ENCODE measurements at places on chromosomes 2 and 18. TPM values are rescaled to one million over a fixed set of nuclear protein-coding genes. Genes with fewer than 3 reads are reported as not detected.
A peak's percentile ranks its signal among the peaks of the same experiment; 100 is the strongest.

DNA sequence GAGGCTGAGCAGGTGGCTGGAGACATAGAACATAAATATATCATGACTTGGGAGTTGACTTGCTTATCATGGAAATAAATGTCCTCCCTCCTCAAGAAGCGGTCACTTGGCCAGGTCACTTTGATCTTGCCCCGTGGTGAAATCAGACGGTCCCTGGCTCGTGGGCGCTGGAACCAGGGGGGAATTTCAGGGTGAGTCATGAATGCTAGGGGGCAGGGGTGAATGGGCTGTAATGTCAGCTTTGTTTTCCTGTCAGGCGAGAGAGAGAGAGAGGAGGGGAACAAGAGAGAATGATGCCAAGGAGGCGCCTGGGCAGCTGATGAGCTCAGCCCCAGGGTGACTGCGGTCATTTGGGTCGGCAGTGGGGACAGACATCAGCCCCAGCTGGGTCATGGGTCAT is 47.7 kb downstream of the RRM2 start:
- DNase-seq: peak; percentile 43

DNA sequence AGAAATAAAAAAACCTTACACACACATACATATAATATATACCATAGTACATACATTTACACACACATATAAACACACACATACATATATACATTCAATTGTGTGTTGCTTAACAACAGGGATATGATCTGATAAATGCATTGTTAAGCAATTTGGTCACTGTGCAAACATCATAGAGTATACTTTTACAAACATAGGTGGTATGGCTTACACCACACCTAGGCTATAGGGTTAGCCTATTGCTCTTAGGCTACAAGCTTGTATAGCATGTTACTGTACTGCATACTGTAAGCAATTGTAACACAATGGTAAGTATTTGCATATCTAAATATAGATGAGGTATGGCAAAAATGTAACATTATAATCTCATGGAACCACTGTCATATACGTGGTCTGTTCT is 156.8 kb upstream of the ERBB4 start:
- DNase-seq: no peak

- no peak for DNase-seq
Measured at GRCh38 chr2:203155406-203155805, 83.4 kb upstream of the CYP20A1 start.

GRCh38 chr2:151040039-151040438 is 221.6 kb downstream of the RBM43 start:
- DNase-seq: no peak

- DNase-seq: no peak
Measured at GRCh38 chr2:85265304-85265703, 62.5 kb downstream of the TGOLN2 start.

DNA sequence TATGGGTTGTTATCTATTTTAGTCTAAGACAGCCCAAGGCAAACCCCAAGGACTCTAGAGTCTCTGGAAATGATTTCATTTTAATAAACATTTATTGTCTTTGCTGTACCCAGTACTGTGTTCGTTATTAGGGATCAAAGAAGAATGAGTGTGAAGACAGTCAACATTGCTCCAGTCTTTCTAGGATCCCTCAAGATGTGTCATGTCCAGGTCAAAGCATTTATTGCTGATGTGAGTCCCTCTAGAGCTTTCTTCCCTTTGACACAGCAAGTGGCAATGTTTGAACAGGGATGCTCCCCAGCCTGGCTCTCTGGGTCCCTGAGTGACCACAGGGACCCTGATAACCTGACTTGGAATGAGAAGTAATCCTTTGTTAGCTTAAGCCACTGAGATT is 123.1 kb upstream of the STK17B start:
- DNase-seq: no peak

DNA sequence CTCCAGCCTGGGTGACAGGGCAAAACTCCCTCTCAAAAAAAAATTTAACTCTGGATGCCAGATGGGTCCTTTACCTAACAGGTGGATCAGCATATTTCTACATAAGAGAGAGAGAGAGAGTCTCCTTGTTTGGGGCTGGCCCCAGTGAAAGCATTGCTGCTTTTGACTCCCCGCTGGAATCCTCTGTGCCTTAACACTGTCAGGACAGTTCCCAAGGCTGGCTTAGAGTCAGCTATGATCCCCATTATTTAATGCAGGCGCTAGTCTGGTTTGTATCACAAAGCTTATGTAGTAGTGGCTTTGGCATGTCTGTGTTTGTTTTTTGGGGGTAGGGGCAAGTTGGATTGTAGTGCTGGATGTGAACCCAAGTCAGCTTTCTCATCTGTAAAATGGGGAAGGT is 9.4 kb downstream of the INPP4A start:
- no peak for DNase-seq

GRCh38 chr18:25678221-25678620 is 326.3 kb upstream of the ZNF521 start:
- no peak for DNase-seq

DNA sequence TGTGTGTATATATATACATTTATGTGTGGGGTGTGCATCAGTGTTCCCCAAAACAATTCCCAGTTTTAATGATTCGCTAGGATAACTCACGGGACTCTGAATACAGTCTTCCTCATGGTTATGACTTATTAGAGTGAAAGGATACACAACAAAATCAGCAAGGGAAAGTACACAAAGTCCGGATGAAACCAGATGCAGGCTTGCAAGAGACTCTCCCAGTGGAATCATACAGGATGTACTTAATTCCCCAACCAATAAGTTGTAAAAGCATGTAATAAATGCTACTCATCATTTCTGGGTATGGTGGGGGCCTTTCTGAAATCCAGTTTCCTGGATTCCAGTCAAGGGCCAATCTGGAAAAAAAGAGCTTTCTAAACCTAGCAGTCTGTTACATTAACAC is 654.1 kb upstream of the SYT4 start:
- DNase-seq: no peak

The AMER3 gene
- not detected for total RNA-seq

The EDAR gene
- total RNA-seq: not detected

The HAAO gene
- 0.90 TPM for total RNA-seq

The ANKRD53 gene
- total RNA-seq: 6.5 TPM
